ENCODE measurements at places on chromosomes 12 and 14. TPM values are rescaled to one million over a fixed set of nuclear protein-coding genes. Genes with fewer than 3 reads are reported as not detected.

PMCH gene
- 9.6 TPM for total RNA-seq

DNA sequence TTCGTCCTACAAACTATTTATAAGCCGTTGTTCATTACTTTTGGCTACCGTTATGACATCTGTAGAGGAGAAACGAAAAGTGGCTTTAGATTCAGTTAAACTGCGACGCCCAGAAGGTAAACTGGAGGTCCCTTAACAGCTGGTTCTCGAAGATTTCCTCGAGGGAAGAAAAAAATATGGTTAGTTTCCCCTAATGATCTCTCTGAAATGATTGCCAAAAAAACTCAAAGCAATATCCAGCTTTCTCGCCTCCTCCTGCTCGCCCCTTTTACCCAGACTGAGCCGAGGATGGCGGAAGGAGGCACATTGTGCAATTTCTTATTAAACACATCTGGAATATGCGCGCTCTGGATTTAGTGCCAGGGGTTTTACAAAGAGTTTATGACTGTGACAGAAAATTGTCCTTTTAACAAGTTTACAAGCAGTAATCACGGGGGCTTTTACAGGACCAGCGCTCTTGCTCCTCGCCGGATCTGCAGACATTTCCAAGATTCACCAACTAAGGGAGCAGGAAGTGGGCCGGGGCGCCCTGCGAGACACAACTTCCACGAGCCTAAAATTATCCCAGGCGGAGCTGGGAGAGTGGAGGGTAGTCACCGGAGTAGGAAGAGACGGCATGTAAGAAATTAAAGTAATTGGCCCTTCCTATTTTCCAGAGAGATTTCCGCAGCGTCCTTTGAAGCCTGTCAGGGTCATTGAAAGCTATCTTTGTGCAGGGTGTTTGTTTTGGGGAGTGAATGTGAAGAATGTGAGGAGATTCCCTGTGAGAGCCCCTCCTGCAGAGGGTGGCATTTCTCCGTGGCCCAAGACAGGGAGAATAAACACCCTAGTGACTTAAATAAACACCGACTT, 5.6 kb downstream of the SIX1 start:
- peaks cover 32% of the 10 kb centered on the region for H3K4me1 ChIP-seq
- H3K27me3 ChIP-seq: peaks cover 95% of the 10 kb centered on the region
- DNase-seq: no peak
- no peak overlapping the region for H3K4me3 ChIP-seq
- peaks cover 2% of the 10 kb centered on the region for H3K36me3 ChIP-seq
- H3K27ac ChIP-seq: no peak overlapping the region

DNA sequence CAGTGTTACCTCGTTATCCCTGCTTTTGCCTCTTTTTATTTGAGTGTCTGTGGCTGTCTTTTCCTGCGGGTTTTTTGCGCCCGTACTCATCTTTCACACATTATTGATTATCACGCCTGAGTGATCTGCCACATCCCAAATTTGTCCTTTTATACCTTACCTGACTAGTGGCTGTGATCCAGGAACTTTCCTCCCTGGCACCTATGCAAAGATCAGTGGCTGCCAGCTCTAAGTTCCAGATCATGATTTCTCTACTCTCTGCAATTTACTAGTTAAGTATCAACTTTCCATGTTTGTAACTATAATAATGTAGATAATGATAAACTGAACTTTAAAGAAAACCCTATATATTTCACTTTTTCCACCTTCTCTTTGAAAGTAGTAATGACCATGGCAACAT, 36.9 kb downstream of the PLEKHA5 start:
- H3K4me3 ChIP-seq: no peak overlapping the region
- peaks cover 2% of the 10 kb centered on the region for H3K4me1 ChIP-seq
- H3K27me3 ChIP-seq: no peaks in the 10 kb centered on the region
- no peak overlapping the region for H3K27ac ChIP-seq
- no peaks in the 10 kb centered on the region for H3K36me3 ChIP-seq

DNA sequence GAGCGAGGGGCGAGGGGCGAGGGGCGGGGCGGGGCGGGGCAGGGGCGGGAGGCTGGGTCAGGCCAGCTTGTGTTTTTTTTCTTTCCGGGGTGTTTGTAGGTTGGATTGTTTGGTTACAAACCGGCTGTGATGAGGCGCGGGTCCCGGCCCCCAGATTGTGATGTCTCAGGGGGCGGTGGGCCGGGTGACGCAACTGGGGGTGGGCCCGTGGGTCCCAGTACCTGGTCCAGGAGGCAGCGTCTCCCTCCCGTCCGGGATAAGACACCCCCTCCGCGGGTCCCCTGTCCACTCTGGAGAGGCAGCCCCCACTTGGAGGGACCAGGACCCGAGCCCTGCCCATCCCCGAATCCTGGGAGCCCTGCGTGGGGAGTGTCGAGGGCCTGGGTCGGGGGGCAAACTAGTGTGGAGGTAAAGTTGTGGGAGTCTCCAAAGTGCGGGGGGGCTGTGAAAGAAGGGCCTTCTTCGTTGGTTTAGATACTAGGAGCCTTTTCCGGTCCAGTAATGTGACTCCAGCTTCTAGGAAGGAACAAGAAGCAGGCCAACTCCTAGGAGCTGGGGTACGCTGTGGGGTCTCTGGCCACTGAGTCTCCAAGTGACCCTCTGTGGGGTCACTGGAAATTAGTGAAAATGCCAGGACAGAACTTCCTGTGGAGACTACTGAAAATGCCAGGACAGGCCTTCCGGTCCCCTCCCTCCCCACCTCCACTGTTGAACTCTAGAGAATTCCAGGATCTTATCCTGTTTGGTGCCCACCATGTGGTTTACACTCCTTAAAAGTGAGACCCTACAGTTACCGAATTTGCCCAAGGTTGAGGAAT, 579 bp upstream of the CLMN start:
- H3K4me1 ChIP-seq: peaks cover 12% of the 10 kb centered on the region
- DNase-seq: no peak
- no peak overlapping the region for H3K27ac ChIP-seq
- no peaks in the 10 kb centered on the region for H3K36me3 ChIP-seq

DNA sequence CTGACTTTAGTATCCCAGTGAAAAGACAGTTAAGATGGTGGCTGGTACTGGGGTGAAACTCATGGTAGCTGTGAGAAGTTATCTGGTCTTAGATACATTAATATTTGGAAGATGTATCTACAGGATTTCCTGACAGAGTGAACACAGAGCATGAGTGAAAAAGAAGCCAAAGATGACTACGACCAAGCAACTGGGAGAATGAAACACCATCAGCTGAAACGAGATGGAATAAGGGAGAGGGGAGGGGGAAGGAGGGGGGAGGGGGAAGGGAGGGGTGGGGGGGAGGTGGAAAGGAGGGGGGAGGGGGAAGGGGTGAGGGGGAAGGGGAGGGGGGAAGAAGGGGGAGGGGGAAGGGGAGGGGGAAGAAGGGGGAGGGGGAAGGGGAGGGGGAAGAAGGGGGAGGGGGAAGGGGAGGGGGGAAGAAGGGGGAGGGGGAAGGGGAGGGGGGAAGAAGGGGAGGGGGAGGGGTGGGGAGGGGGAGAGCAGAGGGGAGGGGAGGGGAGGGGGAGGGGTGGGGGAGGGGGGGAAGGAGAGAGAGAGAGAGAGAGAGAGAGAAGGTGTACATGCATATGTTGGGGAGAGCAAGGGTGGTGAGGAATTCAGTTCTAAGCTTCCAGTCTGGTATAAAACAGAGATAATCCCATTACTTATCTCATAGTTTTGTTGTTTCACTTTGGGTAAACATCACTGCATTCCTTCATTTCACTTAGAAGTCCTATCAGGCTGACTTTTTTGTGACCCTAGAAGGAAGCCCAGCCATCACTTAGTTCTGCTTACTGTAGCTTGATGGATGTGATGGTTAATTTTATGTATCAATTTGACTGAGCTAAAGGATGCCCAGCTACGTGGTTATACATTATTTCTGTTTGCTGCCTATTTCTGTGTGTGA, 73.9 kb downstream of the SPPL3 start:
- no peak overlapping the region for H3K4me3 ChIP-seq
- peak overlapping the region; percentile 28 for H3K27ac ChIP-seq
- peaks cover 41% of the 10 kb centered on the region for H3K4me1 ChIP-seq

- H3K4me3 ChIP-seq: no peak overlapping the region
- no peak overlapping the region for H3K27ac ChIP-seq
- peaks cover 9% of the 10 kb centered on the region for H3K36me3 ChIP-seq
- H3K4me1 ChIP-seq: peaks cover 8% of the 10 kb centered on the region
Measured at GRCh38 chr14:35140718-35141581, 18.6 kb downstream of the PRORP start.

Data from activated CD8-positive, alpha-beta memory T cell treated with anti-CD3 and anti-CD28 coated beads, Interleukin-2, amount 10 ng/mL, durations not matched to agents 7 days and 5 days (primary cell).